Right ventricle myocardium superior (tissue), 1 donor: ENCODE measurements at places on chromosomes 3 and 15. TPM values are rescaled to one million over a fixed set of nuclear protein-coding genes. Genes with fewer than 3 reads are reported as not detected.

GRCh38 chr15:55959744-55960447 is 33.5 kb downstream of the NEDD4 start:
- no peak for DNase-seq

Gene CXCR6
- total RNA-seq: 0.22 TPM

- DNase-seq: no peak
These were observed 78.6 kb downstream of the MLH1 start for GRCh38 chr3:37071921-37072320.

Gene PTPRG
- 29.7 TPM for total RNA-seq

- DNase-seq: no peak
These were observed 68.3 kb upstream of the HERC1 start for GRCh38 chr15:63901912-63902670.

GRCh38 chr3:156311431-156311830 is 191.1 kb downstream of the KCNAB1 start:
- no peak for DNase-seq

DNA sequence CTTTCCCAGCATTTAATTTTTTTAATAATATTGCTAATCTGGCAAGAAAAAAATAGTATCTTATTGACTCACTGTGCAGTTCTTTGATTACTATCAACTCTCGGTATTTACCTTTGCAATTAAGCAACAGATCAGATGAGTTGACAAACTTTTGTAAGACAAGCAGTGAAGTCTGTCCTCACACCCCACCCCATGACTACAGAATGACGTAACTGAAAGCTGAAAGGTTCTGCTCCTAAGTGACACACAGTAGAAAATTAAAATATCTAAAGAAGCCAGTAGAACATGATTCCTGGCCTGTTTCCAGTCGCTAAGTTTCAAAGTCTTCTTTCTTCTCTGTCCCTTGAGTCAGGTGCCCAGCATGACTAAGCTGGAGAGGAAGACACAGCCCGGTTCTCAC is 135.5 kb downstream of the STT3B start:
- no peak for DNase-seq

- DNase-seq: peak; percentile 60
These were observed 32.2 kb upstream of the LACTB start for GRCh38 chr15:63089260-63090043.

DNA sequence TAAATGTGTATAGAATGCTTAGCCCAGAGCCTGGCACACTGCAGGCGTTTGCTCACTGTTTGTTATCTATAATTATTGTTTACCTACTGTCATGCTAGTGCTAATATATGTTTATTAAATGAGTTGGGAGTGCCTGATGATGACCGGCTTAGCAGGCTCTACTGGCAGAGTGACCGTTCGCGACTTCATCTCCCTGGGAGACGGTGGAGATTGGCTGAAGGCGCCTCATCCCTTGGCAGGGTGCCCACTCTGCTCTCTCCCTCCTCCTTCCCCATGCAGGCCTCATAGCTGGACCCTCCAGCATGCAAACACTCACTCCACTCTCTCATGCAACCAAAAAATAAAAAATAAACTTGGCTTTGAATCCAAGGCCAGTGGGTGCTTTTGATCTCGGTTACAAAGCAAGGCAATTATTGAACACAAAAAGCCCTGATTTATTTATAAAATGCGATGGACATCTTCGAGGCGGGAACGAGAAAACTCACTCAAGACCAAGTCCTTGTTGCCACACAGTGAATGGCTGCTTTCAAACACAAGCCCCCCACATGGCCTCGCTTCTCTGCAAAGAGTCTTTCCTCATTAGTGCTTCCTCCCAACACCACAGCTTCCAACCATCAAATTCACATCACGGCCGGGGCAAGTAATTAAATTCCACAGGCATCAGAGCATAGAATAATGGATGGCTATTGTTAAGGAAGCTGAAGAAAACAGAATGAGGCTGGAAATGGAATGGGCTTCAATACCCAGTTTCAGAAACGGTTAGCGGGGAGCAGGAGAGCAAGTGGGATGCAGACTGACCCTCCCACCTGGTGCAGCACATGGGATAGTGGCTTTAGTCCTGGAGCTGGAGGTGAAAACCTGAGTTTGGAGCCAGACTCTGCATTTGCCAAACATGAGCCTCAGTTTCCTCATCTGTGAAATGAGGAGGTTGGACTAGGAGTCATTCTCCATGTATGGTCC is 135.7 kb upstream of the RAD18 start:
- no peak for DNase-seq

Gene CCR2
- 0.91 TPM for total RNA-seq

DNA sequence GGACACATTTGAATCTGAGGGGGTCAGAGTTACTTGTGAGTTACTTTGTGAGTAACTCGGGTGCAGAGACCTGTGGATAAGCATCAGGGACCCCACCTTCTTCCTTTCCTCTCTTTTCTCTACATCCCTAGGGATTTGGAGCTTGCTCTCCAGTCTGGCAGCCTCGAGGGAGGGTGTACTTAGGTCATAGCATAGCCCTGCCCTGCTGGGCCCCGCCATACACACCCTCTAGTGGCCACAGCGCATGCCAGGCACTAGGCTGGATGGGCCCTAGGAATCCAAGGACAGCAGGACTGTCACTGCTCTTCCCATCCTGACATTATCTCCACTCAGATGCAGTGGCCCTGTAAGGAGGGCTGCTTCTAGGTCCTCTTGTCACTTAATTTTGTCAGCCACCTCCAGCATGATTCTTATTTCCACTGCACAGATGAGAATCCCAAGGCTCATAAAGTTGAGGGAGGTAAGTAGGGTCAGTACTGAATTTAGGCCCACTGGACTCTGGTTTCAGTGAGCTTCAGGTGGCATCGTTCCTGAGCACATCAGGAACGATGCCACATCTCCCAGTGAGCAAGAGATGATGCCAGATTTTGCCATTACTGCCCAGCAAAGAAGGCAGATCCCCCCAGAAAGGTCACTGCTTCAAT is 3.6 kb upstream of the SMAD6 start:
- DNase-seq: peak; percentile 83

- no peak for DNase-seq
These were observed 21.0 kb upstream of the CYP11A1 start for GRCh38 chr15:74388363-74388951.

GRCh38 chr3:58874795-58875194 is 175.0 kb downstream of the CFAP20DC start:
- no peak for DNase-seq

Gene SEMA6D
- 16.5 TPM for total RNA-seq

DNA sequence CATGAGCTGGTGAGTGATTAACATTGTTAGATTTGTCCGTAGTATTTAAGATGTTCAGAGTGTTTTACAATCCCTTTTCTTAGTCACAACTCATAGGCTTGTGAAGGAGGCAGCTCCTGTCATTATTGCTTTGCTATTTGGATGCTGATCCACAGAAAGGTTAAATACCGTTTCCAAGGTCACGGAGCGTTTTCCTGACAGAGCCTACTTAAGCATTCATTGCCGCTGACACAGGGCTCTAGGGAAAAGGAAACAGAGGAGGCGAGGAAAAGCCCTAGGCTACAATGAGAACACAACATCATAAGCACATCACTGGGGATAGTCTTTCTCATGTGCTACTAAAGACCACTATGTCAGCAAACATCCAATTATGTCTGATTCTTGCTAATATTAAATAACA is 38.5 kb upstream of the CPB1 start:
- no peak for DNase-seq

DNA sequence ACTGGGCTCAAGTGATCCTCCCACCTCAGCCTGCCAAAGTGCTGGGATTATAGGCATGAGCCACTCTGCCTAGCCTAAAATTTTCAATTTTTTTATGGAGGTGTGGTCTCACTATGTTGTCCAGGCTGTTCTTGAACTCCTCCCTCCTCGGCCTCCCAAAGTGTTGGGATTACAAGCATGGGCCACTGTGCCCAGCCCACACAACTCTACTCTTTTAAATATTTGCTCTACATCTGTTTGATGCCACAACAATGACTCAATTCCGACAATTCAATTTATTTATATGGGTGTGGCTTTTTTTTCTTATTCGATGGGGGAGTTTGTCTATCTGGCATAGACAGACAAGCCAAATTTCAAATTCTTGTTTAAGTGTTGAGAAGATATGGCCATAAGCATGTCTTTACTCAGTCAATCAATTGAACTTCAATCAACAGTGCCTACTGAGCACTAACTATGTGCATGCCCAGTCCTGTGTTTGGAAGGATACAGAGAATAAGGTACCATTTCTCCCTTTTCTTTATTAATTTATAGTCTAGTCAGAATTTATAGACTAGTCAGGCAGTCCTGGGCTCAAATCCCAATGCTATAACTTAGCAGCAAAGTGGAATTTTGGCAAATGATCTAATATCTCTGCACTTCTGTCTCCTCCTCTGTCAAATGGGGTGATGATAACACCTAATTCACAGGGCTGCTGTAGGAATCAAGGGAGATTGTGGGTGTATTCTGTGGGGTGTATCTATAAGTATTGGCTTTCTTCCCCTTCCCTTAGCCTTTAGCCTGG is 54.6 kb upstream of the PIAS1 start:
- no peak for DNase-seq

DNA sequence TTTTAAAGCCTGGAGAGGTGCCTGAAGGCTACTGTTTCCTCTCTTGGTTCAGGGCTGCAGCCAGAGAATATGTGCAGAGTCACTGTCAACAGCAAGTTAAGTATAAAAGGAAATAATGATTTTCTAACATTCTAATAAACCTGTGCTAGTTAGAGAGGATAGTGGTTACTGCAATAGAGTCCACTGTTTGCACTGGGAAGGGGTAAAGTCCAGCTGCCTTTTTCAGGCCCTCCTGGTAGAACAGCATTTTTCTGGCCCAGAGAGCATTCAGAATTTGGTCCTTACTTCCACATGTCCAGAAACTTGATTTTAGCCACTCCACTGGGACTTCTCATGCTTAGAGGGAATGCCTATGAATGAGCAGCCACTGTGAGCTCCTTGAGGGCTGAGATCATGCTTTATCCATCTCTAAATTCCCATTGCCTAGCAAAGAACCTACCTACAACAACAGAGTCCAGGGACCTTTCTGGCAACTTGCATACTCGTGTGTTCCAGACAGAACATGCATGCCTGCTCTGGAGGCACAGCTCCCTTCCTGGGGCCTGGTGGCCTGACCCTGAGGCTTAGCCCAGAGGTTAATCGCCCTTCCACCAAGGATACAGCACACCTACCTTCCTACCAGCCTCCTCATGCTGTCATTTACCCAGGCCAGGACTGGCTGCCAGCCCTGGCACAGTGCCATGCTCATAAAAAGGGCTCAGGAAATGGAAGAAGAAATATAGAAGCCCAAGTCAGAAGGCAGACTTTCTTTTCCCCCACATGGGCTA is 50.3 kb upstream of the ATP13A3 start:
- peak; percentile 53 for DNase-seq

Gene PYGO1
- total RNA-seq: 6.0 TPM

Gene SYNPR
- total RNA-seq: not detected

Gene NIPA2
- total RNA-seq: 19.2 TPM

GRCh38 chr15:56608140-56608778 is 125.0 kb downstream of the ZNF280D start:
- DNase-seq: no peak

Gene LIPC
- 0.65 TPM for total RNA-seq

Gene ABHD5
- 24.9 TPM for total RNA-seq

GRCh38 chr3:11690863-11691766 is 47.4 kb upstream of the VGLL4 start:
- DNase-seq: no peak

- DNase-seq: no peak
These were observed 3.3 kb upstream of the SKIC8 start for GRCh38 chr15:78302579-78303312.

DNA sequence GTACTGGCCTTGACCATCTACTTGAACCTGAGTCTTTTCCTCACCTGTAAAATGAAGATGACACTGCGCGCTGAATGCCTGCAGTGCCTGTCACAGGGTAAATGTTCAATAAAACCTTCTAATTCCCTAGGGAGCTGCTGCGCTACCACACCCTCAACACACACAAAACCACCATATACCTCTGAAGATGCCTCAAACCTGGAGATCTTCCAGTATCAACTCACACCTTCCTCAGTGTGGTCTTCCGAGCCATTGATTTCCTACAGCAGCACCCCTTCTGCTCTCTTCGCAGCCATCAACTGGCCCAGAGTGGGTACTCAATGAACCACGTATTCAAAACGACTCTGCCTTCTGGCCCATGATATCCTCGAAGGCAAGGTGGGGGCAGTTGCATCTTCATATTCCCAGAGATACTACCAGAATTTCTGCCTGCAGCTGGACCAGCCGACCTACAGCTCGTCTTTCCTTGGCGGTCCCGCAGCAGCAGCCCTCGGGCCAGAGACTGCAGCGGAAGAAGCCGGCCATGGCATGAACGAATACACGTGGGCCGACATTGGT is 695 bp downstream of the RPL32 start:
- DNase-seq: no peak

DNA sequence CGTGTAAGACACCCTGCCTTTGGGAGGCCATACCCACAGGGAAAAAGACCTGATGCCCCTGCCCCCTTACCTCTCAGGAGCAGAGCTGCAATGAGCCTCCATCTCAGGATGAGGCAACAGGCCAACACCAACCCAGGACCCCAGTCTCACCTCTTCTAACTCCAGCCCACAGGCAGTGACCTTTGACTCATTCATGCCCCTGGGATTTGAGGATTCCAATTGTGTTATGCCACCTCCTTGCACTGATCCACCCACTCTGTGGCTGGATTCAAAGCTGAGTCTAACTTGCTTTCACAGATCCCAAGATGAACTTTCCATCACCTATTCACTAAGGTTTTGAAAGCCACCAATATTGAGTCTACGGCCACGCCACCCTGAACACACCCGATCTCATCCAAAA is 64.7 kb downstream of the MINAR1 start:
- no peak for DNase-seq

Gene PRR20G
- total RNA-seq: not detected

GRCh38 chr15:65659502-65660052 is 37.8 kb downstream of the SLC24A1 start:
- no peak for DNase-seq

Gene PLSCR4
- 16.2 TPM for total RNA-seq

Gene DNAJA4
- total RNA-seq: 79.9 TPM

DNA sequence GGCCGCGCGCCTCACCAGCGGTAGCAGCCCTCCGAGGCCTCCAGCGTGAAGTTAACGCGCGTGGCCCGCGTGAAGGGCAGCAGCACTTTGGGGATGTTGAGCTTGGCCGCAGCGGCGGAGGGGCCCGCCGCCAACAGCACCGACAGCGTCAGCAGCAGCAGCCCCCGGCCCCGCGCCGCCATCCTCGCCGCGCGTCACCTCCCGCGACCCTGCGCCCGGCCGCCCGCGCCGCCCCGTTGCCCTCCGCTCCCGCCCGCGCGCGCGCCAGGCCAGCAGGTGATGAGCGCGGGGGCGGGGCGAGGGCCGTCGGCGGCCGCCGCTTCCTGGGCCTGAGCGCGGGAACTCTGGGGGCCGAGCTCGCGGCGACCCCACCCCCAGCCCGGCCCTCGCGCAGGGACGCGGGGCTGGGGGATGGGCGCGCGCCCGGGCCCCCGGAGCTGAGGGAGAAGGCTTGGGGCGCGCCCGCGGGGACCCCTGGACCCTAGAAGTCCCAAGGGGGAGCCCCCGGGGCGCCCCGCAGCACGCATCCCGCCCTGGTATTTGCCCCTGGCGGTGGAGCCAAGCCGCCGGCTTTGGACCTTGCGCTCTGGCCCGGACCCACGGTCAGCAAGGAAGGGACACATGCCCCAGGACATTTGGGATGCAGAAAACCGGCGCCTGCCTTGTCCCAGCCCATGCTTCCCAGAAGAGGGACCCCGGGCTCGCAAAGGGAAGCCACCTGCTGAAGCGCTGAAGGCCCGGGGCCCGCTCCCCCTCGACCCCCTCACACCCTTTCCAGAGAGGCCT is at the start of gene NUP210:
TSS of gene NUP210 (minus strand) at position 278 of the 786 bp plus-strand sequence. CDS start at position 182, 96 bp downstream.
- DNase-seq: peak; percentile 51
